ENCODE measurements at places on chromosomes 5 and 9. TPM values are rescaled to one million over a fixed set of nuclear protein-coding genes. Genes with fewer than 3 reads are reported as not detected.

The FGD3 gene
- 2.3 TPM for polyA plus RNA-seq

The SLC31A2 gene
- polyA plus RNA-seq, result 7.4 TPM

The GAPVD1 gene
- 9.9 TPM for polyA plus RNA-seq

The UGT3A1 gene
- polyA plus RNA-seq, result 0.02 TPM

The TLX3 gene
- not detected for polyA plus RNA-seq

The FBP2 gene
- polyA plus RNA-seq, result not detected

The MLANA gene
- not detected for polyA plus RNA-seq

The PHAX gene
- 11.5 TPM for polyA plus RNA-seq

The LVRN gene
- 0.32 TPM for polyA plus RNA-seq

The NUP155 gene
- 2.6 TPM for polyA plus RNA-seq

The KIF24 gene
- polyA plus RNA-seq, result 1.0 TPM

The RANBP3L gene
- 0.02 TPM for polyA plus RNA-seq

The ALG2 gene
- polyA plus RNA-seq, result 11.8 TPM

The FAM81B gene
- not detected for polyA plus RNA-seq

The RANBP17 gene
- polyA plus RNA-seq, result 0.26 TPM

The PCDHGC5 gene
- polyA plus RNA-seq, result 0.43 TPM

The KIF12 gene
- 0.39 TPM for polyA plus RNA-seq

The SPATA31C1 gene
- polyA plus RNA-seq, result not detected

The DCAF12 gene
- 22.8 TPM for polyA plus RNA-seq

The GIN1 gene
- 2.2 TPM for polyA plus RNA-seq

The SHOC1 gene
- 0.06 TPM for polyA plus RNA-seq

The LRRC70 gene
- 2.3 TPM for polyA plus RNA-seq

The CENPH gene
- 8.4 TPM for polyA plus RNA-seq

The SOX30 gene
- 0.04 TPM for polyA plus RNA-seq

The RETREG1 gene
- polyA plus RNA-seq, result 1.0 TPM

The TAS2R1 gene
- not detected for polyA plus RNA-seq

The OR13C3 gene
- not detected for polyA plus RNA-seq

The CCDC69 gene
- 32.4 TPM for polyA plus RNA-seq

The CCDC152 gene
- 0.16 TPM for polyA plus RNA-seq

The ACOT12 gene
- polyA plus RNA-seq, result not detected

The RNF183 gene
- polyA plus RNA-seq, result 3.6 TPM

The ZNF883 gene
- 1.5 TPM for polyA plus RNA-seq

The ZCCHC9 gene
- polyA plus RNA-seq, result 21.0 TPM

The INSL4 gene
- not detected for polyA plus RNA-seq

The GABBR2 gene
- not detected for polyA plus RNA-seq

The PNPLA7 gene
- polyA plus RNA-seq, result 2.3 TPM

The IFNE gene
- polyA plus RNA-seq, result 0.33 TPM

The PCDHGB3 gene
- polyA plus RNA-seq, result 0.37 TPM

The ARID3C gene
- polyA plus RNA-seq, result not detected

The TNC gene
- 5.3 TPM for polyA plus RNA-seq

The PCDHGA9 gene
- 0.83 TPM for polyA plus RNA-seq

The GPR150 gene
- 0.05 TPM for polyA plus RNA-seq

The MRPS2 gene
- 19.3 TPM for polyA plus RNA-seq

The CLIC3 gene
- 474 TPM for polyA plus RNA-seq

The IQGAP2 gene
- polyA plus RNA-seq, result 1.4 TPM

The ADRA1B gene
- polyA plus RNA-seq, result 0.04 TPM

The TAF11L5 gene
- polyA plus RNA-seq, result not detected

The CTXN3 gene
- polyA plus RNA-seq, result 0.14 TPM

The IFNA21 gene
- not detected for polyA plus RNA-seq
